ENCODE measurements at places on chromosomes 3 and 15.

DNA sequence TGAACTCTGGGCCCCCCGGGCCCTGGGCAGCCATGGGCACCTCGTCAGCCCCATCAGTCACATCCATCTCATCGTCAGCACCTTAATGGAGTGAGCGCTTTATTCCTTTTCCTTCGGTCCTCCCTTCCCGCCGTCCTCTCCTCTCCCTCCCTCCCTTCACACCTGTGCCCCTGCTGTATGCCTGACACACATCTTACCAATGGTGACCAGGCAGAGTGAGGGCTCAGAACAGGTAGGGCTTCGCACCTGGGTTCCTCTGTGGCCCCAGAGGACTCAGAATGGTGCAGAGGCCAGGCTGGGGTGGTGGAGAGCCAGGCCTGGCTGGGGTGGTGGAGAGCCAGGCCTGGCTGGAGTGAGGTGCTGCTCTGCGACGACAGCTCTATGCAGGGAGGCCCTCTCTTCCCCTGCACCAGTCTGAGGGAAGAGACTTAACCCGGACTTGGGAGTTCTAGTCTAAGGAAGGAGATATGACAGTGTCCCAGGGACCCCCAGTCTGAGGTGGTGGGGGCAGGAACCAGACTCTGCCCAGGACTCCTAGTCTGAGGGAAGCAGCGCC, 11.6 kb downstream of the C15orf39 start:
- no peak for DNase-seq

- DNase-seq = no peak
These were observed 11.1 kb downstream of the DCUN1D1 start for GRCh38 chr3:182969277-182969676.

- no peak for DNase-seq
These were observed 249.9 kb upstream of the LRTM1 start for GRCh38 chr3:55177749-55178148.

- no peak for DNase-seq
These were observed 31.9 kb upstream of the RAB6B start for GRCh38 chr3:133927540-133928066.

GRCh38 chr3:148101061-148101460, 596.6 kb upstream of the AGTR1 start:
- no peak for DNase-seq

DNA sequence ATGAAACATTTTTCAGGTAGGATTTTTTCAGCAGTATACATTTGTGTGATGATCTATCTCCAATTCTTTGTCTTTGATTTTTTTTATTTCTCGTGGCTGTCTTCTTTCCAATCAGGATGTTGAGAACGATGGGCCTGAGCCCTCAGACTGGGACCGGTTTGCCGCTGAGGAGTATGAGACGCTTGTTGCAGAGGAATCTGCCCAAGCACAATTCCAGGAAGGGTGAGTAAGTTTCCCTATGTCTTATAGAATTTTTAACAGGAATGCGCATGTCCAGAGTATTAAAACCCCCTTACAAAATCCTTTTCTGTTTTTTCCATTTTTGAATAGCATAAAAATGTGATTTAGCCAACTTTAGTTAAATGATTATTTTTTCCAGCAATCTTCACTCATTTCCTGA, 90.0 kb downstream of the MSL2 start:
- DNase-seq = no peak

DNA sequence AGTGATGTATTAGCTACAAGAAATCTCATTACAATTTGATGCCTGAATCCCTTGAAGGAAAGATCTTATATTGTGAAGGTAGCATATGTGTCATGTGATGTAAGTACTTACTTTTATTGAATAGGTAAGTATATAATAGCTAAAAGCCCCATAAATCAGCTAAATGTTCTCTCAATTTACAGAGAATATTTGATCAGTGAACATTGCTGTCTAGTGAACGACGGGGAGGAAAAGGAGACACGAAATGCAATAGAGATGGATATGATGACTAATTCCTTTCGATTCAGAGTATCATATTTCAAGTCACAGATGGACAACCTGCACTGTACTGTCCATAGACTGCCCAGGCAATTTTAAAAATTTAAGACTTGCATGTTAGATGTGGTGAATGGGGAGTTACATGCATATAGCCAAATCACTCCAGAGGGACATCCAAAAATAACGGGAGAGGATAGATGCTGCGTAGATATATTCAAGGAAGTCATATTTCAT, 462.1 kb upstream of the CDIN1 start:
- no peak for DNase-seq

- DNase-seq = no peak
These were observed 48.3 kb downstream of the SPTSSB start for GRCh38 chr3:161322781-161323568.

- DNase-seq = no peak
These were observed 232.8 kb upstream of the BHLHE40 start for GRCh38 chr3:4746241-4746958.

GRCh38 chr3:186123012-186123411, 14.1 kb upstream of the ETV5 start:
- no peak for DNase-seq

GRCh38 chr3:106401666-106402490, 533.1 kb upstream of the CBLB start:
- no peak for DNase-seq

DNA sequence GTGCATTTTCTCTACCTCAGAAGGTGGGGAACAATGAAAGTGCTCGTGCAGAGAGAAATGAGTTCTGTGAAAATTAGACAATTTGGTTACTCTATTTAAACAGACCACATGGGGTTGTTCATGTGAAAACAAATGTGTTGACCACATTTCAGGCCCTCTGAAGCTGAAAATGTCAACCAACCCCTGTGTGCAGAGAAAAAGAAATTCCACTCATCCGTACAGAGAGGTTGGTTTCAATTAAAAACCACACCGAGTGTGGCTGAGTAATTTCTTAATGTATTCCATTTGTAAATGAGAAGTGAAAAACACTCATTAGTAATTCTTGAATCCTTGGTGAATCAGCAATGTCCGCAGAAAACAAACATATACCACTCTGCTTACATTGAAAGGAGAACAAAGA, 46.9 kb upstream of the SLC7A14 start:
- DNase-seq = peak; percentile 95

DNA sequence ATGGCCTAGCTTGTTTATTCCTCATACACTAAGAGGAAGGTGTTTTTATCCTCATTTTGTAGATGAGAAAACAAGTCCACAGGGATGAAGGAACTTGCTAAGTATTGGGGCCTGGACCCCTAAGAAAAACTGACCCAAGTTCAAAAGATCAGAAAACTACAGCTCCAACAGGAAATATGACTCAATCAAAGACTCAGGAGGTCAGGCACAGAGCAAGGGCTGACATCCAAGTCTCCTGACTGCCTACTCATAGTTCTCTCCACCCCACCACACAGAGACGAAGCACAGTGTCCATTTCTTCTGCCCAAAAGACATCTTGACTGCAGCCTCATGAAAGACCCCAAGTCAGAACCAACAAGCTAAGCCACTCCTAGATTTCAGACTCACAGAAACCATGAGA, 26.9 kb upstream of the TPM1 start:
- DNase-seq = no peak

DNA sequence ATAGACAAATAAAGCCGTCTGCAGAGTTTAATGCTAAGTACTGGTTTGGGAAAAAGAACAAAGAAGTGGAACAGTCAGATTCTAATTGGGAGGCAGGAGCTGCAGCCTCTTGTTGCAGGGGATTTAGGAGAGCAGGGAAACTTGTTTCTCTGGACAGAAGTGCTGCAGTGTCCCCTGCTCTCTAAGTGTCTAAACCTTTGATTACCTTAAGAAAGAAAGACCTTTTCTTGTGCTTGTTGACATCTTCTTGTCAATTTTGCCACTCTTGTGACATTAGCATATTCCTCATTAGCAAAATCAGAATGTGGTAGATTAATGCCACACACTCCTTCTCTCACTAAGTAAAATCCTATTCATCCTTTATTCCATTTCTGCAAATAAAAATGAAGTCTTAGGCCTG, 38.8 kb downstream of the TRAT1 start:
- DNase-seq = no peak

DNA sequence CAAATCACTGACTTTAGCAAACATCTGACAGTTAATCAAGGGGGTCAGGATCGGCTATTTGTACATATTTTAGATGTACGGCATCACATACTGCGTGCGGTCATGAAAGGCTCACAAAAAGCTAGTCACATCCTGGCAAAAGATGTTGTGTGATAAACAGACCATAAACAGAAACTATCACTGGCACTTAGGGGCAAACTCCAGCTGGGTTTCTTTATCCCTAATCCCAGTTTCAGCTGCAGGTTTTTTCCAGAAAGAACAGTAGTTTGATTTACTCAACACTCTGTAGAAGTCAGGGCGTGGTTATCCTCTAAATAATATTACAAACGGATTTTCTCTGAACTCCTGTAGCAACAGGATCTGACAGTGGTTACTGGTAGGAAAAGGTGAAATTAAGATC, 112.4 kb upstream of the BHLHE40 start:
- DNase-seq = no peak

- no peak for DNase-seq
These were observed 460.6 kb upstream of the NR2F2 start for GRCh38 chr15:95869920-95870319.

- DNase-seq = no peak
These were observed 393.6 kb upstream of the GOLIM4 start for GRCh38 chr3:168489301-168489700.

DNA sequence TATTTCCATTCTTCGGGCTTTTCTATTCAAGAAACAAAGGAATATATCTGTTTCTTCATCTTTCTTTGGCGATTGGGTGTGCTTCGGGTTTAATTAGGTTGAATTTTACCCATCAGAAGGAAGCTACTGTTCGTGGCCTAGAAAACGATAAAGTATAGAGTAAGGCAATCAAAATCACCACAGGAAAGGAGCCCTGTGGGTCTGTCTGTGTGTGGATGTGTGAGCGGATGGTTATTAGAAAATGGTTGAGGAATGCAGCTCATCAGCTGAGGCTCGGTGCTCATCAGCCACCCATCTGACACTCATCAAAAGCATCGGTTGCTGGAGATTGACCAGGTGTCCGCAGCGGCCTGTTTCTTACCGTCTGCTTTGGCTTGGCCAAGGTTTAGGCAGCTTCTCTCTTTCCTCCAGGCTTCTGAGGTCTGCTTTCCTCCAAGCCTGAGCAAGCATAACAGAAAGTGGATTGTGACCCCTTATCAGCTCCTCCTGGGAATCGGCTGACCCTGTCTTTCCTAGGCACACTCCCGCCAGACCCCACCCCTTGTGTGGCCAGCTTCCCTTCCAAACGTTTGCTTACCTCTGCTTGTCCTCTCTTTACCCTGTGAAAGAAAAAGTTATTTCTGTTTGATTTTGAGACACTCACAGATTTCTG, 17.6 kb upstream of the ISLR start:
- DNase-seq = no peak

DNA sequence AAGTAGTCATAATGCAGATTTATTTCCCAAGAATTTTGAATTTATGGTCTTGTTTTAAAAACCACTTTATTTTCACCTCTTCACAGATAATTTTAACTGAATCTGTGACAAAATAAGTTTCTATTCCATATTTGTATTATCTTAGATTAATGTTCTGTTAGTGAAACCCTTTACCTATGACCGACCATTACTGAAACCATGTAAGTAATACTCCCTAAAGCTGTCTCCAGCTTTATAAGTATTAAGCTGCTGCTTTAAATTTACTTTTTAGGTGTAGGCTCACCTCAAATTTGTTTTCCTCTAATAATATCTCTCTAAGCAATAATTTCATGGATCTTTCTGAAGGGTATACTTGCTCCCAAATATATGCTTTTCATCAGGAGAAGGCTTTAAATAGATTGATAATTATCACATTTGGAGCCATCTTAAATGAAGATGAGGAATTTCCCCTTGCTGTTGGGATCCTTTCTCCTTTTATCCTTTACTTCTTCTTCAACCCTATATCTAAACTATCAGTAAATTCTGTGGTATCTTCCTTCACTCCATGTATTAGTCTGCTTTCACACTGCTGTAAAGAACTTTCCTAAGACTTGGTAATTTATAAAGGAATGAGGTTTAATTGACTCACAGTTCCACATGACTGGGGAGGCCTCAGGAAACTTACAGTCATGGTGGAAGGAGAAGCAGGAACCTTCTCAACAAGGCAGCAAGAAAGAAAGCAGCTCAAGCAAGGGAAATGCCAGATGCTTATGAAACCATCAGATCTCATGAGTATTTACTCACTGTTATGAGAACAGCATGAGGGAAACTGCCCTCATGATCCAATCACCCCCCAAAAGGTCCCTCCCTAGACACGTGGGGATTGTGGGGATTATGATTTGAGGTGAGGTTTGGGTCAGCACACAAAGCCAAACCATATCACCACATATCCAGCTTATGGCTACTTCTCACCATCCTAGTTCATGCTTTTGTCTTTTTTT, 92.3 kb upstream of the P2RY1 start:
- no peak for DNase-seq

DNA sequence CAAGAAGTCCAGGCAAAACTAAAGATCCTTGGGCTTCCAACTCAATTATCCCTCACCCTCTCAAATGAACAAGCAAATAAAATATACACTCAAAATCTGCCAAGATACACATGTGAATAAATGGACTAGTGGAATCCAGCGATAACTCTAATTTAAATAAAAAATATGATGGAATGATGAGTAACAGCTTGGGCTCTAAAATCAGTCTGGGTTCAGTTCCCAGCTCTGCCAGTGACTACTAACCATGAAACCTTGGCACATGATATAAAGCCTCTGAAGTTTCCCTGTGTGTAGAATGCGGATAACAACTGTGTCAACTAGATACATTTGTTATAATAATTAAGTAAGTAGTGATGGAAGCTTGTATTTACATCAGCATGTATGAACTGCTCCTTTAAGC, 81.3 kb downstream of the CADPS start:
- DNase-seq = no peak

- no peak for DNase-seq
These were observed 3.1 kb downstream of the PAQR9 start for GRCh38 chr3:142960322-142960850.

All from GM12878 (cell line).